ENCODE measurements at places on chromosomes 6 and 20.

GRCh38 chr6:40930555-40930954, 108.5 kb downstream of the UNC5CL start:
- no peak for DNase-seq

DNA sequence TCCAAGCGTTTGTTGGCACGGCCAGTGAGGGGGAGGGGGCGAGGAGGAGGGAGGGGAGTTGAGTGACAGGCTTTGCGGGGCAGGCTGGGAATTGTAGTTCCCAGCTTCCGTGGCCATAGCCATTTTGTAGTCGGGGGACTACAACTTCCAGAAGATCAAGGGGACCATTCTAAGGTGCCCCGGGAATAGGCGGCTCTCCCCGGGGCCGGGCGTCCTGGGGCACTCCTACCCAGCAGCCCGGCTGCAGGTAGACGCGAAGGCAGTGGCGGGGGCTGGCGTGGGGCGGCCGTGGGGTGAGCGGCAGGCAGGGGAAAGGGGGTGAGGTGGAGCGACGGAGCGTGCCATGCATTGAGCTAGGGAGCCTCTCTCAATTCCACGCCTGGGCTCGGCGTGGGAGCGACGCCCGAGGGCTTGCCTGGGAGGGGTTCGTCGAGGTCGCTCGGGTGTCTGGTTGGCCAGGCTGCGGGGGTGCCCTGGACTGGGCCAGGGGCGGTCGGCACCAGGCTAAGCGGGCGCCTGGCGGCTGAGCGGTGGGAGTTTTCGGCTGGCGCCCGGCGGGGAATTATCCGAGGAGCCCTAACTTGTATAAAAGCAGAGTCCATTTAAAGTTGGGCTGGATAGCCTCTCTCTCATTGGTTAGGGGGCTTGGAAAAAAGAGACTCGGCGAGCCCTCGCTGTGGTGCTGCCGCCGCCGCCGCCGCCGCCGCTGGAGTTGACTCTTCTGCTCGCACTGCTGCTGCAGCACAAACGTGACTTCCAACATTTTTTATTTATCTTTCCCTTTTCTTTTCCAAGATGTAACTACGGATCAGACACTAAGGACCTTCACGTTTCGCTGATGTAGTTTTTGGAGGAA, at the start of gene JARID2:
Gene JARID2 (plus strand): TSS at position 709 of the 856 bp plus-strand sequence. CDS start 471 bp downstream, outside the sequence.
- DNase-seq: peak; percentile 87

- no peak for DNase-seq
These were observed 54.3 kb downstream of the SNAI1 start for GRCh38 chr20:50037123-50037522.

GRCh38 chr6:6317825-6318733, 2.4 kb downstream of the F13A1 start:
- DNase-seq: no peak

GRCh38 chr6:41059556-41059955, 6.6 kb downstream of the APOBEC2 start:
- no peak for DNase-seq

DNA sequence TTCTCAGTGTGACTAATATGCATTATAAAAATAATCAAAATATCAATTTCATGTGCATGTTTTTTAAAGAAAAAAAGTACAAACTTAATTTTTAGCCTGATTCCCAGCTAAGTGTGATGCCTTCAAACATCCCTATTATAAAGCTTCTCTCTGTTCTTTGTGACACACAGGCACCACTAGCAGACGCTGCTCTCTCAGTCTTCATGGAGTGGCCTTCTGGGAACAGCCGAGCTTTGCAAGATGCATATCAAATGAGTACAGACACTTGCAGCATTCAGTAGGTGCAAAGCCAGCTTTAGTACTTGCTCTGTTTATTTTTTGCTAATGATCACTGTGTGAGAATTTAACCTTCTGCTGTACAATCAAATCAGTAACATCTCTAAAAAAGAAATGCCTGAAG, 340.0 kb downstream of the ADGRB3 start:
- no peak for DNase-seq

- no peak for DNase-seq
These were observed 22.3 kb upstream of the RCAN2 start for GRCh38 chr6:46513533-46513932.

DNA sequence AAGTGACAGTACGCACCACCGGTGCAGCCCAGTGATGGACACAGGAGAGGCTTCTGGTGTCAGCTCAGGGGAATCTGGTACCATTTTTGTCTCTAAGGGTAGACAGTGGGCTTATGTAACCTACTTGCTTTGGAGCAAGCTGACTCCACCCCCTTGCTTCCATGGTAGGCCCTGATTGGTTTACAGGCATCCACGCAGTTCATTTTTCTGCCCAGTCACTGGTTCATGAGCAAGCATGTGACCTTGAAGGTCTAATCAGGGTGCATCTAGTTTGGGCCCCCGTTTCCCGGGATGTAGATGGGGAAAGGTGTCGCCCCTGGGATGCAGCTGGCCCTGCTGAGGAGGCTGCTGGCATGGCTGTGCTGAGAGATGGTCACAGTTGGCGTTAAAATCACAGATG, 244.8 kb upstream of the KCNG1 start:
- no peak for DNase-seq

- no peak for DNase-seq
These were observed 92.4 kb downstream of the GJA10 start for GRCh38 chr6:89986650-89987074.

- no peak for DNase-seq
These were observed 131.6 kb upstream of the TAB2 start for GRCh38 chr6:149185799-149186357.

DNA sequence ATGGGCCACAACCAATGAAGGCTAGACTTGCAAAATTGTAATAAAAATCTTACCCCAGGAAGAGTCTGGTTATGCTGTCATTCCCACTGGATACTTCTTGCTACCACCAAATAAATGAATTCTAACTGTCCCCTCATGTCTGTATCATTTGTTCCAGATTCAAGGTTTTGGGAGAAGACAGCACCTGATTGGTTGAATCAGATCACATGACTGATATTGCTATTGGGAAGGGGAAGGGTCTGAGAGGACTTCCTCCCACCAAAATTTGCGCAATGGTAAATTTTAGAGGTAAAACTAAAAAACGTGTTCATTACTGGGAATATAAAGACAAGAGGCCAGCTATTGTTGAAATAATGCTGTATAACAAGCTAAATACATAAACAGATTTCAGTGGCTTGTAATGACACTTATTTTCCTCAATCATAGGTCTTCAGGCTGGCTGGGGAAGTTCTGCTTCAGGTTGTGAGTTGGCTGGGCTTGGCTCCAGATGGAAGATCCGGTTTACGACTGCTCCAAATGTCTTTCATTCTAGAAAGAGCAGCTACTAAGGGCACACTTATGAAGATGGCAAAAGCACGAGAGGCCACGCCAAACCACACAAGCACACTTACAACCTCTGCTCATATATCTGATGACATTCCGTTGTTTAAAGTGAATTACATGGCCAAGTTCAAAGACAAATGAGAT, 27.1 kb upstream of the TASP1 start:
- no peak for DNase-seq

DNA sequence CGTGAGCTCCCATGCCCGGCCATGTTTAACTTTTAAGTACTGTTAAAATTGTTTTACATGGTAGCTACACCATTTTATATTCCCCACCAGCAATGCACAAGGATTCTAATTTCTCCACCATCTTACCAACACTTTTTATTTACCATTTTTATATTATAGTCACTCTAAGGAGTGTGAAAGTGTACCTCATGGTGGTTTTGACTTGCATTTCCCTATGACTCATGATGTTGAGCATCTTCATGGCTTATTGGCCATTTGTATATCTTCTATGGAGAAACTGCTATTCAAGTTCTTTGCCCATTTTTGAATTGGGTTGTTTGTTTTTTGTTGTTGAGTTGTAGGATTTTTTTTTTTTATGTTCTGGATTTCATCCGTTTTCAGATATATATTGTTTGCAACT, 15.6 kb upstream of the BPHL start:
- DNase-seq: no peak

DNA sequence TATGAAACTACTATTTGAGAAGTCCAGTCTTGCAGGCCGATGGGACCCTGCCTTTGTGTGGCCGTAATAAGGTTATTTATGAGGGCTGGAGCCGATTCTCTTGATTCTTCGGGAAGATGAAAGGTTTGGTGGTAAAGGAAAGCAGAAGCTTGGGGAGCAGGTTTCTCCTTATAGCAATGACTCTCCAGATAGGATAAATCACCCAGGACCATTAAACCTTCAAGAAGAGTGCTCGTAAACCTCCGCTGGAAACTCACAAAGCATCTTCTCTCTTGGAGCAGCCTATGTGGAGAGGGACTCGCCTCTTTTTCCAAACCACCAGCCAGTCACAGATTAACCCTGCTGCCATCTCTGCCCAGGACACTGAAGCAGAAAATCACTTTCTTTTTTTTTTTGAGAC, 69.6 kb upstream of the SALL4 start:
- DNase-seq: no peak

DNA sequence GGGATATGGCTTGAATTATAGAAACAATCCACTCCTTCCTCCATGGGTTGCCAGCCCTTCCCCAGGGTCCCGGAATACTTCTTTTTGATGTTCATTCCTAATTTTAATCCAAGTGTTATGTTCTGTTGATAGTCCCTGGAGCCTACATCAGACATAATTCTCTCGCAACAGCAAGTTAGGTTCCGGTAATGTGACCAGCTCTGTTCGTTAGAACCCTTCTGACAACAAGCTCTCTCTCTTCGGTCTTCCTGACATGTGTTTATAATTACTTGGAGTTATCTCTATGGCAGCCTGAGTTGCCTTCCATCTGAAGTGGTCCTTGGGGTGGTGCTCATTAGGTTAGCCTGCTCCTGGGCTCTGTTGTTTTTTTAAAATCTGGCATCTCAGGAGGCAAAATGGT, 506.9 kb upstream of the JARID2 start:
- DNase-seq: no peak

DNA sequence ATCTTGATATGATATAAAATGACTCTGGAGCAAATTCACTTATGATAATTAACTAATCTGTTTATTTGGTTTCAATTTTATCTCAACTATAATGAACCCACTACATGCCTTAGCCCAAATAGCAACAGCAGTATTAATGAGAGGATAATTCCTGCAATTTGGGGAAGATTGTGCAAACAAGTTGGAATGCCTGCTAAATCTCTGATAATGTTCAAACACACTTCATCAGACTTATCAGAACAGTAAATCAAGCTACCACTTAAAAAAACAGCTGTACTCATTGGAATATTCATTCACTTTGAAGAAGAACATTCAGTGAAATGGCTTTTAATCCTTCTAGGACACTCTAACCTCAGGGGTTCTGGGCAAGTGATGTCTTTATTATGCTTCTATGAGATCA, 85.4 kb downstream of the CBLN4 start:
- no peak for DNase-seq

DNA sequence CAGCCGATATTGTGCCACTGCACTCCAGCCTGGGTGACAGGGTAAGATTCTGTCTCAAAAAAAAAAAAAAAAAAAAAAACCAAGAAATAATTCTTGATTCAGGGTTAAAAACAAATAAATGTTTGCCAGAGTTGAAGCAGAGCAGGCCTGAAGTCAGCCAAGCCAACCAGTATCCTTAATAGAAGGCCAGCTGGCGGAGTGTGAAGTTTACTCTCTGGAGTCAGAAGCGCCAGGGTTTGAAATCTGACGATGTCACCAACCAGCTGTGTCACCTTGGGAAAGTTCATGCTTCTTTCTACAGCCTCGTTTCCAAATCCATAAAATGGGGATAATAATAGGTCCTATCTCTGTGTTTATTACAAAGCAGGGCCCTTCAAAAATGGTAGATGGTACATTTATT, 73.0 kb upstream of the ENPP5 start:
- DNase-seq: no peak

- DNase-seq: no peak
These were observed 155.2 kb downstream of the BTBD3 start for GRCh38 chr20:12072954-12073264.

DNA sequence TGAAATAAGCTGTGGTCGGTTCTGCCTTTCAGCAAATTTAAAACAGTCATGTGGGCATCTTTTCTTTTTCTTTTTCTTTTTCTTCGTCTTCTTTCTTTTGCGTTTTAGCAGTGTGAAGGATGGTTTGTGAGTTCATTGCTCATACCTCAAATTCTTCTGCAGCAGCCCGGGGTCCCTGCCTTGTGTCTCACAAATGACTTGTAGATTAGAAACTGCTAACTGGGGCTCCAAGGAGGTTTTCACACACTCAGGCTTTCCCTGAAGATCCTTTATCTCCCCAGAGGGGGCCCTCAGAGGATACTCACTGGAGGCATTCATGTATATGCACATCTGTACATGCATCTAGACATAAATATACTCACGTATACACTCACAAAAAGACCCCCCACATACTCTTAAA, 1.7 kb downstream of the SMOC2 start:
- no peak for DNase-seq

DNA sequence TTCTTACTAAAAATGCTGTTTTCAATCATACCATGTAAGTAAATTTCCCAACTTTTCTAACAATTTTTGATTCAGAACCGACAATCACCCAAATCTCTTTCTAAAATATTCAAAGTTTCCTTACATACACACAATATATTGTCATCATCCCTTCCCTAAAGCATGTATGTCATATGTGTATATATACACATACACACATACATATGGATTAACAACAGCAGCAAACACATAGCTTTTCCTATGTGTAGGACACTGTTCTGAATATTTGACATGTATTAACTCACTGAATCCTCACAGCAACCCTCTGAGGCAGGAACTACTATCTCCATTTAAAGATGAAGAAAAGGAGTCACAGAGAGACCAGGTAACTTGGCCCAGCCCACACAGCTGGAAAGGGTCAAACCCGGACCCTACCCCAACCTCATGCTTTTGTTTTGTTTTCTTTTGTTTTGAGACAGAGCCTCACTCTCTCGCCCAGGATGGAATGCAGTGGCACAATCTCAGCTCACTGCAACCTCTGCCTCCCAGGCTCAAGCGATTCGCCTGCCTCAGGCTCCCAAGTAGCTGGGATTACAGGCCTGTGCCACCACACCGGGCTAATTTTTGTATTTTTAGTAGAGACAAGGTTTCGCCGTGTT, 7.2 kb downstream of the FYN start:
- no peak for DNase-seq

- no peak for DNase-seq
These were observed 44.0 kb downstream of the B4GALT5 start for GRCh38 chr20:49669601-49670189.

Measured in stimulated activated CD8-positive, alpha-beta memory T cell treated with anti-CD3 and anti-CD28 coated beads, Interleukin-4, amount 100 ng/mL, for 4 hours (primary cell).